ENCODE measurements at places on chromosomes 2 and 18.

DNA sequence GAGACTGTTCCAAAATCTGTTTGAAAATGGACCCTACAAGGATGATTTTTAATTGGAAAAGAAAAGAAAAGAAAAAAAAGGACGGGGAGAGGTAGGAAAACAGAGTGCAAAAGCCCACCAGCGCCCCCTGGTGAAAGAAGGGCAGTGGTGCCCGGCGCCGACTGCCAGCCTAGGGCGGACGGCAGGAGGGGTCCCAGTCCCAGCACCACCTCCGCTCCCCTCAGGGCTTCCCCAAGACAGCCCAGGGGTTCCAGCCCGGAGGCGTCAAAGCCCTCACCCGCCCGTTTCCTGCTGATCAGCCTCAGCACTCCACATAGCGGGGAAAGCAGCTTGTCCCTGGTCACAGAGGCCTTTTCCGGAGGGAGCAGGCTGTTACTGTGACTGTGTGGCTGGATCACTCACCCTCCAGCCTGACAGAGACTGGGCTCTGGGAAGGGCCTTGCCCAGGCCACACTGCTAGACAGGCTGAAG lies 213.9 kb downstream of the TFCP2L1 start:
- no peak for DNase-seq

DNA sequence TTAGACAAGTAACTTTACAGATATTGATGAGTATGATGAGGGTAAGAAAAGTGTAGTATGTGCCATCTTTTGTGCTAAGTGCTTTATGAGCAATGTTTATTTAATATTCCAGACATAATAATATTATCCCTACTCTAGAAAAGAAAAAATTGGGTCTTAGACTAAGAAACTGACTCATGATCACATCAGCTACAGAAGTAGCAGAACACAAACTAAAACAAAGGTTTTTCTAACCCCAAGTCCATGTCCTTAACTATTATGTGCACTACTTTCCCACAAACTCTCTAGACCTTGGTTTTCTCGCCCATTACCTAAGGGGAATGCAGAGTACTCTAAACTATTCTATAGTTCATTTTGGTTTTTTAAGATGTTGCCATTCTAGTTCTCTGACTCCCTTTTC lies 64.5 kb downstream of the BAZ2B start:
- DNase-seq, result no peak

DNA sequence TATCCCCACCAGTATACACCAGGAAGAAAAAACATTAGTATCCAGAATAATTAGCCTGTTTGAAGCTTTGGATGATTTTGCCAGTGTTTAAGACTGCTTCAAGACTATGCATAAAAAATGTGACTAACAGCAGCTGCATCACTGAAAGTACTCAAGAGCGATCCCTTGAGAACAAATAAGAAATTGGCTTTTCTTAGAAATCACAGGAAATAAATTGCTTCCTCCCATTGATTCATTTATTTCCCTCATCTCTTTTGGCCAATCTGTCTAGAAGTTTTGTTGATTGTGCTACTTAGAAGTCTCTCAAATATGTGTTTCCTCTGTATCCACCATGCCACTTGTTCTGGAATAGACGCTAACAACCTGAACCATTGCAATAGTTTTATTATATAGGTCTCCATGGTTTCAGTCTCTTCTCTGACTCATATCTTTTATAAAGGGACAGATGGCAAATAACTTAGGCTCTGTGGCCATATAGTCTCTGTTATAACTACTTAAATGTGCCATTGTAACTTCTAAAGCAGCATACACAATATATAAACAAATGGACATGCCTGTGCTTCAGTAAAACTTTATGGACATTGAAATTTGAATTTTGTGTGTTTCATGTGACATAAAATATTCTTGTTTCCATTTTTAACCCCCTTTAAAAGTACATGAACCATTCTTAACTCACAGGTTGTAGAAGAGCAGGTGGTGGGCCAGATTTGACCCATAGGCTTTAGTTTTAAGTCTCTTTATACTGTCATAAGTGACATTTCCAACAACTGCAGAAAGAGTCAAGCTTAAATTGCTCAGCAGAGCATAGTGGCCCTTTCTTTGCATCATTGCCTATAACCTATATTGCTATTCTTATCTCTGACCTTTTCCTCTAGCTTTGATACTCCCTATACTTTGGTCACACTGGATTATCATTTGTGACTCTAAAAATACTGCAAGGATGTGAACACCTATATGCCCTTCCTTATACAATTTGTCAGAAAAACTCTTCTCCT lies 123.9 kb downstream of the MC4R start:
- DNase-seq, result no peak

DNA sequence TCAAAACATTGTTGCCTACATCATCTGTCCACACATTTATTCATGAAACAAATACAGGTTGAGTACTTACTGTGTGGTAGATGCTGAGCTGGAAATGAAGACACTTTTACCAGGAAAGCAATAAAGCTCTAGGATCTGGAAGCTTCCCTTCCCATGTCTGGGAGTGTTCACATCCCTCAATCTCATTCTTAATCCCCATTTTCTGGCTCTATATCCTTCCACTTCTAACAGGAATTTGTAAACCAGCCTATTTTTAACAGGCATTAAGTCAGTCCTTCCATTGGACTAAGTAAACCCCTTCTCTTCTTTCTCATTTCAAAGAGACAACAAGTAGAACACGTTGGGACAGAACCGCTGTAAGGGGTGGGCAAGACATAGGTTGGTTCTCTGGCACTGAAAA lies 589.5 kb downstream of the ARHGAP15 start:
- no peak for DNase-seq

DNA sequence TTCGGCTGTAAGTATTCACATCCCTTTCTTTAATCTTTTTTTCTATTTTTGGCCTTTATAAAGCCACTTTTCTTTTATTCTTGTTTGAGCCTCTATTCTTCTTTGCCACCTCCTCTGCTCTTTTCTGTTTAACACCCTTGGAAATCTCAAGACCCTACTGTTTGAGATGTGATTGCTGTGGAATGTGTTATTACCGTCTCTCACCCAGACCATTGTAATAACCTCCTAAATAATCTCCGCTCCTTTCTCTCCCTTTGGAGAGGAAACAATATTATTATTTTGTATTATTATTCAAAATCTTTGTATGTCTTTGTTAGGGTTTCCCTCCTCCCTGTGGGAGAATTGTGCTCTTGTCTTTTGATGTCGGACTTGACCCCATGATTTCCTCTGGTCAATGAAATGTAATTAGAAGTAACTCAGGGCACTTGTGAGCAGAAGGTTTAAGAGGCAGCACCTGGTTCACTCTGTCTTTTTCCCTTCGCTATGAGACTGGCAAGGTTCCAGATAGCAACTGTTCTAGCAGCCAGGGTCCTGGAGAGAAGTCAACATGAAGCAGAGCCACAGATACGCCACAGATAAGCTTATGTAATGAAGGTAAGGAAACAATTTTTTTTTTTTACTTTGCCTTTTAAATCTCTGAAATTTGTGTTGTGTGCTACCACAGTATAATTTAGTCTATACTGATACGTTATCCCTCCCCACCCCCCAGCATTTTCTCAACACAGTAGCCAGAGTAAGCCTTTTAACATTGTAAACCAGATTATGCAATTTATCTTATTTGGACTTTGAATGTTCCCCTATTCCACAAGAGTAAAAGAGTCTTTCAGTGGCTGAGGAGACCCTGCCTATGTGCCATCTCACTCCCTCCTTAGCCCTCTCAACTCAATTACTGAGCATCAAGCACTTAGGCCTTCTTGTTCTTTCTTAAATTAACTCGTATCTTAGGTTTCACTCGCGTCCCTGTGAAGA lies 601.2 kb upstream of the ZNF804A start:
- no peak for DNase-seq

GRCh38 chr2:47300609-47301276 lies 102.2 kb upstream of the MSH2 start:
- DNase-seq, result no peak

DNA sequence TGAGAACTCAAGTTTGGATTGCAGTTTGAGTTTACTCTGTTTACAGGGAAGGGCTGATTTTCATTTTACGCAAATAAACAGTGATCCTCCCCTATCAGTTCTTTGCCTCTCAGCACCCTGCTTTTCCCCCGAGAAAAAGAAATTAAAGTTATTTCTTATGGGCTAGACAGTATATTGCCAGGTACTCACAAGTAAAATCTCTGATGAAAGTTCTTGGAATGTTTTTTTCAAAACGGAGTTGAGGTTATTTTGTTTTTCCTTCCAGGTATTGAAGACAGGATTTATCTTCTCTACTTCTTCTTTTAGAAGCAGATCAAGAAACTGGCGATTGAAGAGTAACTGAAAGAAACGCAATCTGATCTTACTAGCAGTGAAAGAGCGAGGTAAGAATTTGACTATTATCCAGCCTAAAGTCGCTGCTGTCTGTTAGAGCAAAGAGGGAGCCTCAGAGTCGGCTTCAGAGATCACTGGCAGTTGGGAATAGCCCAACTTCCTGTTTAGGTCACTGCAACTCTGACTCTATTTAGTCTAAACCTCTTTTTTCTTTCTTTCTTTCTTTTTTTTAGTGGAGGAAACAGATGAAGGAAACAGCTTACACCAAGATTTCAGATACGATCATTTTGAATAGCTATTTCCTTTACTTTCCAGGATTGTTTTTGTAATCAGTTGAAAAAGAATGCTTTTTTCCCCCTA lies at the start of gene TFPI:
TSS of gene TFPI (minus strand) at position 425 of the 693 bp plus-strand sequence. CDS start 50,667 bp downstream, outside the sequence.
- no peak for DNase-seq

GRCh38 chr2:227717687-227718567 lies at the start of gene SLC19A3:
Gene SLC19A3, minus strand, starts transcription at chr2:227718028. Its CDS starts 15,710 bp downstream, at chr2:227702318.
- no peak for DNase-seq

DNA sequence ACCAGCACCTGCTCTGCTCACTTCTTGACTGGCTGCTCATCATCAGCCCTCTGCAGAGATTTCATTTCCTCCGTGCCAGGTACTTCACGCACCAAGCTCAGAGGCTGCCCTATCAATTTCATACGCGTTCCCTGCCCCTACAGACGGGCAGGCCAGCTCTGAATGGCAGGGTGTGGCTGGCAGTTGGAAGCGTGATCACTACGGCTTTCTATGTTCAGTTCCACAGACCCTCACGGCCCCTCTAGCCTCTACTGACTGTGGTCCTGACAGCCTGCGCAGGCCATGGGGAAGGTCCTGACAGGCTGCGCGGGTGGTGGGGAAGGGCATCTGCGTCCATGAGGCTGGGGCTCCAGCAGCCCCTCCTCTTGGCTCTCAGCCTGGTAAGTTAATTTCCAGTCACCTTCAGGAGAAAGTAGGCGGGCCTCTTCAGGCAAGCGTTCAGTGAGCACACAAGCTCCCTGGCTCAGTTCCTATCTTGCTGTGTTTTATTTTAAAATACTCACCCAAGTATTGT lies 154.8 kb downstream of the ZNF236 start:
- no peak for DNase-seq

GRCh38 chr18:62199629-62200028 lies 12.6 kb downstream of the RELCH start:
- no peak for DNase-seq

DNA sequence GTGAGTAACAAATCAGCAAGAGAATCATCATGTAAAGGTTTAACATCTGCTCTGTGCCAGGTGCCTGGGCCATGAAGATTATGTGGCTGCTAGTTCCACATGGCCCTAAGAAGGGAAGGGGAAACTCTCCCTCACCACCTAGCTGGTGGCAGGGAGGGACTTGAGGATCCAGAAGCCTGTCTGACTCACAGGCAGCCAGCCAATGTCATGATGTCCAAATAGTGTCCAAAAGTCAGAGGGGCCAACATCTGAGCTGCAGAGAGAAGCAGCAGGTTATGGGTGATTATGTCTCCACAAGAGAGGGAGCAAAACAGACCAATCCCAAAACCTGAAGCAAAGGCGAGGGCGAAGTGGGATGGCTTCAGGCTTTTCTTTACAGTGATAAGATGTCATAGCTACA lies 61.9 kb upstream of the SPP2 start:
- DNase-seq, result no peak

DNA sequence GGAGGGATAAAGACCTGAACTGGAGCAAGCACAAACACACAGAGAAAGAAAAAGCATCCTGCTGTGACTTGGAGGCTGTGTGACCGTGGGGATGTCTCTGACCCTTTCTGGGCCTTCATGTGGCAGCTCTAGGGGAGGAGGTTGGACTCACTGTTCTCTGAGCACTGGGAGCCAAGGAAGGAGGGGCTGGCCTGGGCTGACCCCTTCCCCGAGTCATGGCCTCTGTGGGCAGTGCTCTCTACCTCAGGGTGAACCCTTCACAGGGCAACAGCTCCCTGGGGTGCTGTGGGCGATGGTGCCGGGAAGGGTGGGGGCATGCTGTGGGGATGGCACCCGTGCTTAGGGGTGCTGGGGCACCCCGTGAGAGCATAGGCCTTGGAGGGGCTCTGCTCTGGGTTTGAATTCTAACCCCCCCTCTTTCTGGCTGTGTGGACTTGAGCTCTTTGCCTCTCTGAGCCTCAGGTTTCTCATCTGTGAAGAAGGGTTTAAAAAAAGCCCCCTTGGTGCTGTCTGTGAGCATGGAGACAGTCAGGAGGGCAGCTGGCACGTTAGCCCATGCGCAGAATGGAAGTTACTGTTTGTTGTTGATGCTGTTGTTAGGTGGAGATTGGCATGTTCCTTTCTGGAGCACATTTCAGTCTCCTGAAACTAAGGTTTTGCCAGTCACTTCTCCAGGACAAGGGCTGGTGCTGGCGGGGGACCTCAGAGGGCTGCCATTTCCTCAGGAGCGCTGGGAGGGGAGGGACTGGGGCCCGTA lies 700 bp downstream of the TOGARAM2 start:
- no peak for DNase-seq

GRCh38 chr2:21710496-21710895 lies 586.7 kb downstream of the TDRD15 start:
- DNase-seq, result no peak

GRCh38 chr2:42787424-42787787 lies 5.0 kb downstream of the HAAO start:
- DNase-seq, result no peak

- DNase-seq, result no peak
Observed at GRCh38 chr2:118992740-118993391, 50.9 kb downstream of the MARCO start.

- no peak for DNase-seq
Observed at GRCh38 chr18:13613591-13614501, 112.5 kb downstream of the FAM210A start.

- DNase-seq, result no peak
Observed at GRCh38 chr2:19611491-19612332, 253.3 kb upstream of the OSR1 start.

- DNase-seq, result no peak
Observed at GRCh38 chr2:25497229-25497917, 155.6 kb upstream of the DNMT3A start.

DNA sequence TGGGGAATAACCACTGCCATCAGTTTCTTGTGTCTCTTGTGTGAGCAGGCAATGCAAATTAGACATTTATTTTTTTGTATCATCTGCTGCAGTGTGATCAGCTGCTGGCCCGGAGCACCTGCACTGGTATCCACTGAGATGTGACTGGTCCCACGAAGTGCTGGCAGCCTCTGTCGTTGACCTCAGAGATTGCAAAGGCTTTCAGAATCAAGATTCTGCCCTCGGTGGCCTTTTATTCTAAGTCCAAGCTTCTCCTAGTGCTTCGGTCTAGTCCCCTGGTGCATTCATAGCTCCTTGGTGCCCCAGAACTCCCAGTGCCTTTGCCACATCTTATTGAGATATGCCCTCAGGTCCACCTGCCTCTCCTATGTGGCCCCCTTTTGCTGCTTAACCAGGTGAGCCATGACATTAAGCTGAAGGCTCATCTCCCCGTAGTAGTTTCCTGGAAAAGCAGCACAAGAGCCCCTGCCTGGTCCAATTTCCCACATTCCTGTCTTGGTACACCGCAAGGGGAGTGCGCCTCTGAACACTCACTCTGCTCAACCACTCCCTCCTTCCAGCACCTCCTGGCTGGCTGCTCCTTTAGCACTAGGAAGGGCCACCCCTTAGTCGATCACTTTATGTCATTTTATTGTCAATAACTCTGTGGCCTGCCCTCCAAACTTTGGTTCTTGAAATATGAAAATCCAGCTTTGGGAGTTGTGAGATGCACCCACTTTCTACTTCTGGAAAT lies 27.1 kb upstream of the MARCO start:
- DNase-seq, result no peak

GRCh38 chr18:45849529-45849928 lies 24.1 kb downstream of the SIGLEC15 start:
- DNase-seq, result no peak

All from activated CD4-positive, alpha-beta T cell treated with anti-CD3 and anti-CD28 coated beads for 1 hour (primary cell).